ENCODE measurements at places on chromosomes 2 and 18. TPM values are rescaled to one million over a fixed set of nuclear protein-coding genes. Genes with fewer than 3 reads are reported as not detected.

HSBP1L1 gene
- total RNA-seq = 0.77 TPM

MC5R gene
- under 0.01 TPM for total RNA-seq

DNAH7 gene
- 0.19 TPM for total RNA-seq

KCNJ3 gene
- not detected for total RNA-seq

KLHL41 gene
- 0.38 TPM for total RNA-seq

DSC2 gene
- under 0.01 TPM for total RNA-seq

Measured in regular cardiac myocyte (primary cell).